ENCODE measurements at places on chromosomes 5 and 9. TPM values are rescaled to one million over a fixed set of nuclear protein-coding genes. Genes with fewer than 3 reads are reported as not detected.

DNA sequence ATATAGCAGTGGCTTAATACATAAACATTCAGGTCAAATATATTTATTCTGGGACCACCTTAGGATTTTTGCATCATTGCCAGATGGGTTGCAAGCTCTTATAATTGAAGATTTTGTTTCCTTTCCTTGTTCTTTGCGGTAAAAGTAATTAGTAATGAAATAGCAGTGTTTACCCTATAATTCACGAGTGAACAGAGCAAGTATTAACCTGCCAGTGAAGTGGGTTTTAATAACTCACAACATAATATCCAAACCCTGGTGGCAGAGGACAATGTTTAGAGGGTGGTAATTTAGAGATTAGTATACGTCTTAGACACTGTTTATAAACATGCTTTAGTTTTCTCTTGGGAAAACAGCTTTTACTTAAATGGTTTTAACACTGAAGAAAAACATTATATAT, 11.8 kb downstream of the ARL14EPL start:
- H3K4me1 ChIP-seq = no peaks in the 10 kb centered on the region
- no peak for DNase-seq
- H3K27ac ChIP-seq = no peak overlapping the region
- no peak overlapping the region for H3K4me3 ChIP-seq
- peaks cover 17% of the 10 kb centered on the region for H3K27me3 ChIP-seq
- no peaks in the 10 kb centered on the region for H3K36me3 ChIP-seq

The LCN1 gene
- not detected for total RNA-seq

DNA sequence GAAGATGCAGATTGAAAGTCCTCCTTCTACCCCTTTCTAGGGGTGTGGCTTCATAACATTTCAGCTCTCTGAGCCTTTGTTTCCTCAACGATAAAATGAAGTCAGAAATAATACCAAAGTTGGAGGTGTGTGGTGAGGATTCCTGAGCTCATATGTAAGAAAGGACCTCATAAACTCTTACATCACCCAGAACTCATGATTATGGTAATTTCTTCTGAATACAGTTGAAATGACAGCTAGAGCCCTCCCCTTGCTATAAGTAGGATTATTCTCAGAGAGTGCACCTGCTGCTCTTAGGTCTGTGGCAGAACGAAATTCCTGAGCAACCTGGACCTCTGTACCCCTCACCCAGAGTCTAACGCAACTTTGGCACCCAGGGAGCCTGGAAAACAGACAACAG, 291.4 kb upstream of the KLF4 start:
- H3K4me1 ChIP-seq = no peaks in the 10 kb centered on the region
- no peaks in the 10 kb centered on the region for H3K36me3 ChIP-seq
- H3K27me3 ChIP-seq = no peaks in the 10 kb centered on the region
- DNase-seq = no peak
- no peak overlapping the region for H3K4me3 ChIP-seq
- H3K27ac ChIP-seq = no peak overlapping the region

- H3K36me3 ChIP-seq = no peaks in the 10 kb centered on the region
- peaks cover 22% of the 10 kb centered on the region for H3K4me1 ChIP-seq
- no peak overlapping the region for H3K4me3 ChIP-seq
Observed at GRCh38 chr9:19154135-19154612, 26.9 kb upstream of the PLIN2 start.

DNA sequence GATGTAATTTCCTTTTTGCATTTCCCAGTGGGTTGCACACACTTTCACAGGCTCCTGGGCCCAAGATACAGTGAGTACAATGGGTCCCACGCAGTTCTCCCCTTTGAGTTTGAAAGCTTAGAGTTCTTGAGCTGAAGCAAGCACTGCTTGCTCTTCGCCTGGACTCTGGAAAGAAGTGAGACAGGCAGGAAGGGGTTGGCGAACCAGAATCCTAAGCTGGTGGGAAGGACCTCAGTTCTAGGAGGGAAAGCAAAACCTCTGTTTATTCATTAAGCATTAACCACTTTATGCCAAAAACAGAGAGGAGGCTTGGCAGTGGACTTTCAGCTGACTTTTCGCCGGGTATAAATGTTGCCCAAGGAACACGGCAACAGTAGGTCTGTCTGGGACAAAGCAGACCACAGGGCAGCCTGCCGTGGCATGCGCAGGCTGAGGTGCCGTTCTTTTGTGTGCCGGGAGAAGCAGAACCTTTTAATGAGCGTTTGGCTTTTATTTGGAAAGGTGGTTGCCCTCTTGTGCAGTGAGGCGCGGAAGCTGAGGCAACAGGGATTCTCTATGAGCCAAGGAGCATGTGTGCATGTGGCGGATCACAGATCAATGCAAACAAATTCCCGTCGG, 239.9 kb upstream of the PANK3 start:
- H3K4me1 ChIP-seq = peaks cover 12% of the 10 kb centered on the region
- H3K4me3 ChIP-seq = no peak overlapping the region
- H3K36me3 ChIP-seq = no peaks in the 10 kb centered on the region
- no peak for DNase-seq
- H3K27me3 ChIP-seq = peaks cover 4% of the 10 kb centered on the region

DNA sequence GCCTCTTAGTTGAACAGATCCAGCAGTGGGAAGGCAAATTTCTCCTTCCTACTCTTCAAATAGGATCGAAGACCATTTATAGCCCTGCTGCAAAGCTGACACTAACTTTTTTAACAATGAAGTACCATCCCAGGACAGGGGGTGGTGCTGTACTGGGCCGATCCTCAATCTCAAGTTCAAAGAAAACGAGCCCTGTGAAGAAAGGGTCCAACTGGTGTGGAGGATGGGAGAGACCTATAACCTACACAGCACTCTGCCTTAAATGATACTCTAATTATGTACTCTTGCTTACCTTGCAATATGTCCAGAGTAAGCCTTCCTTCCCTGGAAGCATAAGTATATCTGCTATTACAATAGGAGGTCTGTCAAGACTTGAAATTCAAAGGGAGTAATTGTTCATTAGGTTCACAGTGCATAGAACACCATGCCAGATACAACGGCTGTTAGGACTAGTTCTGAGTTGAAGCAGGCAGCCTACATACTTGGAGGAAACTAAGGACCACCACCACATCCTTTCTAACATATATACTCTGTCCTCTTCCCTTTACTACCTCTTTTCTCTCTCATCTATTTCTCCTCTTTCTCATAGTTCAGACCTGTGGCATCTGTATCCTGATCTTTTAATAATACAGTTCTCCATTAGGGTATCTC, 6.2 kb downstream of the ETF1 start:
- peaks cover 65% of the 10 kb centered on the region for H3K4me1 ChIP-seq
- DNase-seq = no peak
- peak overlapping the region; percentile 32 for H3K27ac ChIP-seq

The IFNE gene
- not detected for total RNA-seq

DNA sequence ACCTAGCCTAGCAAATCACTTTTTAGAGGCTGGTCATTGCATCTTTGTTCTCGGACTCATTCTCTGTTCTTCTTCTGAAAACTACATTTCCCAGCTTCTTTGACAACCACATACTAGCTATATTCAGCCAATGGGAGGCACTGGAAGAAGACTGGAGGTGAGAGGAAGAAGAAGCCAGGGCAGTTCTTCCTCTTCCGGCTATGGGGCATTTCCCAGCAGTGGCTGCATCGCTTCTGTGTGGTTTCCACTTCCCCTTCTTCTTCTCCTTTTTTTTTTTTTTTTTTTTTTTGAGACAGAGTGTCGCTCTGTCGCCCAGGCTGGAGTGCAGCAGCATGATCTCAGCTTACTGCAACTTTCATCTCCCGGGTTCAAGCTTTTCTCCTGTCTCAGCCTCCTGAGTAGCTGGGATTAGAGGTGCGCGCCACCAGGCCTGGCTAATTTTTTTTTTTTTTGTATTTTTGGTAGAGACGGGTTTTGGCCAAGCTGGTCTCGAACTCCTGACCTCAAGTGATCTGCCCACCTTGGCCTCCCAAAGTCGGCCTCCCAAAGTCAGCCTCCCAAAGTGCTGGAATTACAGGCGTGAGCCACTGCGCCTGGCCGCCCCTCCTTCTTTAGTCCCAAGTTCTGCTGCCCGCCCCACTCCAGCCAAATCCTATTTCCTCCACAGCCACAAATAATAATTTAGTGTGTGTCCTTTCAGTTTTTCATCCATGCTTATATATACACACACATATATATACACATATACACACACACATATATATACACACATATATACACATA, 6.9 kb upstream of the UBAP1 start:
- peaks cover 12% of the 10 kb centered on the region for H3K4me1 ChIP-seq
- H3K4me3 ChIP-seq = no peak overlapping the region
- DNase-seq = peak; percentile 48
- H3K36me3 ChIP-seq = no peaks in the 10 kb centered on the region
- peaks cover 2% of the 10 kb centered on the region for H3K27me3 ChIP-seq

Data from activated T-helper 1 cell treated with anti-CD3 and anti-CD28 coated beads, Interleukin-12 subunit alpha, Interleukin-12 subunit beta, Interleukin-2, Interleukin-4 antibody, amounts not matched to agents 30 ng/mL and 10 ng/mL and 1 ng/mL, durations not matched to agents 14 hours and 24 hours and 36 hours (primary cell).